ENCODE measurements at places on chromosomes 4 and X.

DNA sequence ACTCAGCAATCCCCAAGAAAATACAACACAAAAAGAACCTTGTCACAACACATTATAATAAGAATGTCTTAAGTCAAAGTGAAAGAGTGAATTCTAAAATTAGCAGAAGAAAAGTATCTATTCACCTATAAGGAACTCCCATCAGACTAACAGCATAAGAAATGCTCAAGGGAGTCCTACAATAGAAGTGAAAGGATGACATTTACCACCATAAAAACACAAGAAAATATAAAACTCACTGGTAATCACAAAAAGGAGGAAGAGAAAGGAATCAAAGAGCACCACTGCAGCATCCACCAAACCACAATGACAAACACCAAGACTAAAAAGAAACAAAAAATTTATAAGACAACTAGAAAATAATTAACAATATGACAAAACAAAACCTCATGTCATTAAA, 257.0 kb upstream of the AGTR2 start:
- DNase-seq: no peak

- peak; percentile 17 for DNase-seq
Observed at GRCh38 chr4:151644622-151645021, 116.2 kb downstream of the GATB start.

DNA sequence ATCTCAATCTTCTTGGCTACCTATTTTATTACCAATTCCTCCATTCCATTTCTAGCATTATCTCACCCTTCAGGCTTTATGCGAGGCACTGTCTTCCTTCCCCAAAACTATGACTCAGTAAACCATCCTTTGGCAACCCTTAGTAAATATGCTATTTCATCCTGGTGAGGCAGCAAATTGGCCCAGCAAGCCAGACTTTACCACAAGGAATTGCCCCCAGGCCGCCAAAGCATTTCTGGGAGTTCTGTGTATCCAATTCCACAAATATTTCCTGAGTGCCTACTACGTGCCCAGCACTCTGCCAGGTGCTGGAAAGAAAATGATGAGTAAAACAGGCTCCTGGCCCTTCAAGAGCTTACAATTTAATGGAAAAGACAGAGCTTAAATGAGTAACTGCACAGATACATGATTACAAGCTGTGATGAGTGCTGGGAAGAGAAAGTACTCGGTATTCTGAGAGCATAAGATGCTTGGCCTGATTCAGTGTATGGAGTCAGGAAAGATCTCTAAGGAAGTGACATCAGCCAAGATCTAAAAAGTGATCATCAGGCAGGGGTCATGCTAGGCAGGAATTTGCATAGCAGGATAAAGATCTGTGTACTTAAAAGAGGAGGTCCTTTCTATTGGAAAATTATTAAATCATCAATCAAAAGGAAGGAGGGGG, 193.8 kb downstream of the ADAMTS3 start:
- DNase-seq: no peak

DNA sequence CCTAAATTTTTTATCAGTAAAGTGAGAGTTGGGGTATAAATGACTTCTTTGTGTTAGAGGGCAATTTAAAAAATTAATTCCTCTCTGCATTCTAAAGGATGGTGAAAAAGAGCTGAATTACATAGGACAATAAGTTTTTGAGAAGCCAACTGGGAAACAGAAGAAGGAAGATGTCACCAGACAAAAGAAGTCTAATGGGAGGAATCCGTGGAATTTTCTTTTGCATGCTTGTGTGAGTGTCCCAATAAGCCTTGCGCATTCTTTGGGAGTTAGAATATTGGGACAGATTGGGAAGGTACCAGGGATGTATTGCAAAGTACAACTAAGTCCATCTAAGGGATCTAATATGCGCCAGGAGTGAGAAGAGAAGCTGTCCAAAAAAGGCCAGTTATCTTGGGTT, 35.1 kb upstream of the NR3C2 start:
- DNase-seq: no peak

GRCh38 chrX:40130207-40130606, 32.4 kb upstream of the BCOR start:
- DNase-seq: no peak

GRCh38 chr4:135476272-135476671, 1274.7 kb upstream of the PABPC4L start:
- DNase-seq: no peak

DNA sequence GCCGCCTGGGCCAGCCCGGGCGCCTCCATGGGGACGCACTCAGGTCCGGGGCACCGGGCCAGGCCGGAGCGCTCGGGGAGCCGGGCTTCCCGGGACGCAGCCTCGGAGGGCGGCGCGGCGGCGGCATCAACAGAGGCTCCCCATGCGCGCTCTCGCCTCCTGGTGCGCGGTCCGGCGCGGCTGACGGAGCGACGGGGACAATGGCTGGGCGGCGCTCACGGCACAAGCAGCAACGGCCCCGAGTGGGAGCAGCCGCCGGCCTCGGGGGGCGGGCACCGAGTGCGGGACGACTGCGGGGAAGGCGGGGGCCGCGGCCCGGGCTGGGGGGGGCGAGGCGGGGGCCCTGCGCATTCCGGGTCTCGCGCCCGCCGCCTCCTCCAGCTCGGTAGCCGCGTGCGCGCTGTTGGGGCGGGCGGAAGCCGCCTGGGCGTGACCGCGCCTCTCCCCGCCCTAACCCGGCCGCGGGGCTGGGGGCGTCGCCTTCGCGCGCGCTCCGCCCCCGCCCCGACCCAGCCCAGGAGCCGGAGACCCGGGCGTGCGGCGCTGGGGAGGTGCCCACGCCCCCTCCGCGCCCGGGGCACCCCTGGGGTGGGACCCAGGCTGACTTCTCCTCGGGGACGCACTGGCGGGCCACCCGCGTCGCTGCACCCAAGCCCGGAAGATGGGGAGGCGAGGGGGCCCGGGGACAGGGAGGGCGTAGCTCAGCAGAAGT, at the start of gene PRKX:
TSS of gene PRKX (minus strand) at position 425 of the 712 bp plus-strand sequence. CDS start at position 29, 396 bp downstream.
- DNase-seq: peak; percentile 44

GRCh38 chrX:153370293-153371055, 30.7 kb downstream of the PNMA6E start:
- DNase-seq: no peak

DNA sequence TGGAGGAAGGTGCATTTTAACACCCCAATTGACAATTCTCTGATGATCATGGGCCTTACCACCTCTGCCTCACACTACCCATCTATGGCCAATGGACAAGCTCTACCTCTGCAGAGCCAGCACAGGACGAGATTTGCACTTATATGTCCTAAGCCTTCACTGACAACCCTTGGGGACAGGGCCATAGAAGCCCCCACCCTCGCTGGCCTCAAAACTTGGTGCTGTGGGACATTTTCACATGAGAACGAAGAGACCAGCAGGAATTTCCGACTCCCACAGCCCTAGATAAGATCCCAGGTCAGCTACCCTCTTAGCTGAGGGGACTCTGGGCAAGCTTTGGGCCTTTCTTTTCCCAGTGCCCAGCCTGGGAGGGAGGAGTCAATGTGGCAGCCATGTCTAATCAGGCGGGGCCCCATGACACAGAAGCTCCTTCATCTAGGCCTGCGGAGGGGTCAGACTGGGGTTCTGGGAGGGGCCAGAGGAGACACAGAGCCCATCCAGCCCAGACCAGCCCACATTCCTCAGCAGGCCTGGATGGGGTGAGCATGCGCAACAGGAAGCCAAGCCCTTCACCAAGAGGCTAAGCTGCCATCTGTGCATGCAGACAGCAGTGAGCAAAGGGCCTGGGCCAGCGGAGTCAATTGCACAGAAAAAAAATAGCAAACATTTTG, 12.1 kb downstream of the PJA1 start:
- DNase-seq: no peak

- no peak for DNase-seq
Observed at GRCh38 chrX:111288841-111289240, 18.6 kb upstream of the CAPN6 start.

DNA sequence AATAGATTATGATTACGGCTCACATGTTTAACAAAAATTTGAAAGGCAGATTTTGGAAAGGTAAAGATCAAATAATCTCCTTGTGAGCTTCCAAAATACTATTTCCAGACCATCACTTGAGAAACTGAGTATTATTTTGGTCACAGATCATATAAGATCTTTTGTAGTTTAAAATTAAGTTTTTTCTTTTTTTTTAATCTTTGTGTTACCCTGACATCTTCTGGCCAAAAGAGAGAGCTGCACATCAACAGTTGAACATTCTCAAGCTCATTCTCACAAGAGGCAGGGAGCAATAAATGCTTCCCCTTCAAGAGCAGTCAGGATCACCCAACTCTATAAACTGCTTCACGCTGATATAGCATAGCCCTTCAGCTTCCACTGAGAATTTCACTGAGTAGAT, 15.9 kb downstream of the TMEM192 start:
- DNase-seq: peak; percentile 10

- no peak for DNase-seq
Observed at GRCh38 chrX:153626025-153626633, 20.9 kb upstream of the DUSP9 start.

DNA sequence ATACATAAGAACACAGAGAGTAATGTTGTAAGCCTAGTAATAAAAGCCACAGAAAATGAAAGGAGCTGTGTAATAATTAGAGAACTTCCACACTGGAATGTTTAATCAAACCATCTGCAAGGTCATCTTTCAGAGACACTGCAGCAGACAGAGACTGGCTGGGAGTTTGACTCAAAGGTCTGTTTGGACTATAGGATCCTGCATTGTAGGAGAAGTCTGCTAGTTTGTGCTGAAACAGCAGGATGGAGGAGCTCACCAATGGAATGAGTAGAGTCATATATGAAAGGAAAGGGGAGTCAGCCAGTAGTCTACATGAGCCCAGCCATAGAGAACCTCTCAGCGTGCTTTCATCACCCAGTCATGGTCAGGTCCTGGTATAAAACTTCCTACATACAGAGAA, 4.5 kb upstream of the ACE2 start:
- DNase-seq: no peak

DNA sequence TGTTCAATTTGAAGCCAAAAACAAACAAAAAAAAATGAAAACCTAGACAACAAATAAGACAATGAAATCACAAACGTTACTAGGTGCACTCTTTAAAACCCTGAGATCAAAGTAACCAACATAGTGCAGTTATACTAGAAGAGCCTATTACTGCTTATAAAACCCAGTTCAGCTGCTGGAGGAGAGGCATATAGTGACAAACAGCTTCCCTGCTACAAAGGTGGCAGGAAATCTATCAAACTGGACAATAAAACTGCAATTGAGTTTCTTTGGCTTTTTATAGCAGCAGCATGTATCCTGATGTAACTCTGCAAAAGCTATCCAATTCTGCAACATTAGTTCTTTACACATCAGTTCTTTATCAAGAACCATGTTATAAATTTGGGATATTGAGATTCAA, 155.6 kb downstream of the LRBA start:
- DNase-seq: no peak

GRCh38 chr4:10084651-10085358, 31.8 kb downstream of the WDR1 start:
- no peak for DNase-seq

DNA sequence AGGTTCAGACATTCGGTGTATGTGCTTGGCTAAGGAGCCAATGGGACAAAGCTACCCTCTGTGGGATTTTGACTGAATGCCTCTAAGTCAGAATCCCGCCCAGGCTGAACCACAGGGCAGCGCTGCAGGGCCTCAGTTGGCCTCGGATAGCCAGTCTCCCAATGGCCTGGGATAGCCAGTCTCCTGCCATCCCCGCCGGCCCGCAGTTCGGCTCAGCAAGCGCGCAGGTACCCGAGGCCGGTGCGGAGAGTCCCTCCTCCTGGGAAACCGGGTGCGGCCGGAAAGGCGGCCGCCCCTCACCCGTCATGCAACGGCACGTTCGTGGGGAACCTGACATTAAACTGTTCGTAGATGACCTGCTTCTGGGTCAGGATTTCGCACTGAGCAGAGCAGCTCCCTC, 16.1 kb downstream of the PPEF2 start:
- no peak for DNase-seq

DNA sequence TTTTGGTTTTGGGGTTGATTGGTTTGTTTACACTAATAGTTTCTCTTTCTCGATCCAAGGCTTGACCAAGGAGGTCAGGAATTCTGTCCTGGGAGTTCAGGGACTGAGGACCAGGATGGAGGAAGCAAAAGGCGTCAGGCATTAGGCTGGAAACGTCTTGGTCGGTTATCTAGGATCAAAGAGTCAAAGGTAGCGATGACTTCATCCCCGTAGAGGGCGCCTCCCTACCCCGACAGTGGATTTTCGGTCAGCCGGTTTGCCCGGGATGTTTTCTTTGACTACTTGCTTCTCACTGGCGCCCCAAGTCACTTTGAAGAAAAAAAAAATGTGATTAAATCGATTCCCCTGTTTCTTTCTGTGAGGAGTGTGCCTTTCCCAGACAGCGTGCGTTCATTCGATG, 980 bp upstream of the FHDC1 start:
- DNase-seq: no peak

GRCh38 chr4:184237612-184238011, 19.9 kb upstream of the ENPP6 start:
- no peak for DNase-seq

DNA sequence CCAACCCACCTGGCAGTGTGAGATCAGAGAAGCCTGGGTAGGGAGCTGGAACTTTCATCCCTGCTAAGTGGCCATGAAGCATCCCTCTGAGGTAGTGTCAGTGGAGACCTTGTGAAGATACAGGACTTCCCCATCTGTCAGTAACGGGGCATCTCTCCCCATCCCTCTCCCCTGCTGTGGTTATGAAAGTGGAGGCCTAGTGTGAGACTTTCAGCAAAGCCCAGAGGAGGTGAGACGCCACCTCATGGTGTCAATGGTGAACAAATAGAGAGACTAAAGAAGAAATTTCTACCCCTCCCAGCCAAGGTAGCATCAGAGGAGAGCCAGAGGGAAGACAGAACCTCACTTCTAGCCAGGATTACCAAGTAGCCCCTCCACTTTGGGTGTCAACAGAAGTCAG, 150.2 kb downstream of the VEGFC start:
- DNase-seq: no peak

GRCh38 chr4:77174426-77174825, 17.4 kb downstream of the CCNG2 start:
- no peak for DNase-seq

DNA sequence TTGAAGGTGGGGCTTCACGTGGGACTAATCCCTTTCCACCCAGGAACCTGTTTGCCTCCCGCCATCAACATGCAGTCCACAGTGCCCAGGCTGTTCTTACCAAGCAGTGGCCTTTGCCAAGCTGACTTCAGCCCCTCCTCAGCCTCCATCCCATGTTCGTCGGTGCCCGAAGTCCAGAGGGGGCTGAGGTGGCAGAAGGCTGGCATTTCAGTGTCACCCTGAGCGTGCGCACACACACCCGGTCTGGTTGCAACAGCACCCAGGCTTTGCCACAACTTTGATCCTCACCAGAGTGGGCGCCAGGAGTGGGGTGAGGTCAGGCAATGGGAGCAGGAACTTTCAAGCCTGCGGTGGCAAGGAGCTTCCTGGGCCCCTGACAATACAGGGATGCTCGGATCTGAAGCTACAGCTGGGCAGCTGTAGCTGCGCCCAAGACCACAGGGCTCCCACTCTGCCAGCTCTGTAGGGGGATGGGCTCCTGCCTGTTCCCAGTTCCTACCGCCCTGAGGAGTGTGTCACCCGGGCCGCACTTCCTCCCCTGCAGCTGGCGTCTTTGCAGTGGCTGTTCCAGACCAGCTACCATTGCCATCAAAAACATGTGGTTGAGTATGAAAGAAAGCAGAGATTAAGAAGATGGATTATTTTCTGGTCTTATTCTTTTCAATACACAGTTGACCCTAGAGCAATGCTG, 428.0 kb downstream of the EPHA5 start:
- DNase-seq: no peak
